ENCODE measurements at places on chromosomes 13 and 19. TPM values are rescaled to one million over a fixed set of nuclear protein-coding genes. Genes with fewer than 3 reads are reported as not detected.
A peak's percentile ranks its signal among the peaks of the same experiment; 100 is the strongest.

DNA sequence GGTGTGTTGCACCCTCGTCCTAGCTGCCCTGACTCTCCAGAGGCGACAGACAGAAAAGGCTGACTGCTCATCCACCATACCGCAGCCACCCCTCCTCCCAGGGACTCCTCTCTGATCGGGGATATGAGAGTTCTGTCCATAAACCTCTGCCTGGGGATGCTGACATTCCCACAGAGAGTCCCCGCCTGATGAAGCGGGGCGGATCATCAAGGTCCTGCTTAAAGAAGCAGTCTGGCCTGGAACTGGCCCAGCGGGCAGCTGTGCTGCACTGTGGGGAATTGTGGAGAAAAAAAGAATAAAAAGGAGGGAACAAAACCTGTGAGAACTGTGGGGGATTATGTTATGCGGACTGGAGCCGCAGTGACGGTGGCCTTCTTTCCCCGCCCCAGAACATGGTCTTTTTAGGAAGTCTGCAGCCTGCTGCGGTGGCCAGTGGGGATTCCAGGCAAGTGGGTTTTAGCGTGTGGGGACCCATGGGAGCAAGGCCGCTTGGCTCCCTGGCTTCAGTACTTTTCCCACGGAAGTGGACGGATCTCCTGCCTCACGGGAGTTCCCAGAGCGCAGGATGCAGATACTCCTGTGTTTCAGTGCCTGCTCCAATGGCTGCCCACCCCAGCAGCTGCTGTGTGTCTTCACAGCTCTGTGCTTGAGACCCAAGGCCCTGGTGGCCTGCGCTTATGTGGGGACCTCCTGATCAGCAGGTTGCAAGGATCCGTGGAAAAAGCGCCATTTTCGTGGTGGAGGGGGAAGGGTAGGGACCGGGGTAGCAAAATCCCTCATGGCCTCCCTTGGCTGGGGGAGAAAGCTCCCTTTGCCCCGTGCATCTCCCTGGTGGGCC is 1456.2 kb upstream of the SLC10A2 start:
- H3K27me3 ChIP-seq = no peaks in the 10 kb centered on the region
- DNase-seq = no peak
- no peaks in the 10 kb centered on the region for H3K4me1 ChIP-seq
- no peak overlapping the region for H3K4me3 ChIP-seq
- no peak overlapping the region for H3K27ac ChIP-seq

GRCh38 chr19:16141043-16141442 is 2.4 kb upstream of the HSH2D start:
- no peak overlapping the region for H3K4me3 ChIP-seq
- no peak overlapping the region for H3K27ac ChIP-seq
- H3K4me1 ChIP-seq = no peaks in the 10 kb centered on the region
- H3K27me3 ChIP-seq = no peaks in the 10 kb centered on the region
- no peak for DNase-seq
- no peaks in the 10 kb centered on the region for H3K36me3 ChIP-seq

Gene HCN2
- 15.7 TPM for total RNA-seq

GRCh38 chr13:99310382-99311031 is 3.3 kb upstream of the GPR183 start:
- no peak overlapping the region for H3K4me3 ChIP-seq
- H3K36me3 ChIP-seq = no peaks in the 10 kb centered on the region
- no peak overlapping the region for H3K27ac ChIP-seq

Gene PLIN5
- total RNA-seq = 6.8 TPM

GRCh38 chr19:5967994-5968430 is 9.9 kb downstream of the RANBP3 start:
- H3K4me1 ChIP-seq = peaks cover 25% of the 10 kb centered on the region
- no peaks in the 10 kb centered on the region for H3K36me3 ChIP-seq
- no peaks in the 10 kb centered on the region for H3K27me3 ChIP-seq
- peak overlapping the region; percentile 75 for H3K27ac ChIP-seq
- peak; percentile 89 for DNase-seq

- H3K4me1 ChIP-seq = no peaks in the 10 kb centered on the region
- H3K4me3 ChIP-seq = no peak overlapping the region
Measured at GRCh38 chr19:30316560-30317106, 55.6 kb upstream of the ZNF536 start.

Gene NLRP11
- 0.52 TPM for total RNA-seq

DNA sequence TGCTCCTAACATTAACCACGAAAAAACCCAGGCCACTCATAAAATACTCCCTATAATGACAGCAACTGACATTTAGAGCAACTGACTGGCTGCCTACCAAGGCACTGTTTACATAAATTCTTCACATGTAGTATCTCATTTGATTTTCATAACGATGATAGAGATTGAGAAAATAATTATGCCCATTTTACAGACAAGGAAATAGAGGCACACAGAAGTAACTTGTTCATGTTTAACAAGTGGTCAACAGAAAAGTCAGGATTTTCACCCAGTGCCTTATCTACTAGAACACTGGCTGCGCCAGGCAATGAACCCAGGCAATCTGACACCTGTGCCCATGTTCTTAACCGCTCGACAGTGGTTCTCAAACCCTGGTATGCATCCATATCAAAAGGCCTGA is 6.3 kb downstream of the ZNF45 start:
- peaks cover 2% of the 10 kb centered on the region for H3K4me1 ChIP-seq
- H3K27ac ChIP-seq = no peak overlapping the region
- H3K36me3 ChIP-seq = peaks cover 54% of the 10 kb centered on the region
- H3K4me3 ChIP-seq = no peak overlapping the region
- no peak for DNase-seq

GRCh38 chr19:11848594-11849469 is at the start of gene ZNF439:
TSS of gene ZNF439 (plus strand) at chr19:11848726. CDS start at chr19:11848868, 142 bp downstream.
- H3K4me3 ChIP-seq = peak within 1 kb of the TSS; percentile 56
- H3K27me3 ChIP-seq = no peaks in the 10 kb centered on the region
- H3K4me1 ChIP-seq = no peaks in the 10 kb centered on the region
- peak; percentile 92 for DNase-seq
- no peaks in the 10 kb centered on the region for H3K36me3 ChIP-seq

Gene IL12RB1
- total RNA-seq = not detected

DNA sequence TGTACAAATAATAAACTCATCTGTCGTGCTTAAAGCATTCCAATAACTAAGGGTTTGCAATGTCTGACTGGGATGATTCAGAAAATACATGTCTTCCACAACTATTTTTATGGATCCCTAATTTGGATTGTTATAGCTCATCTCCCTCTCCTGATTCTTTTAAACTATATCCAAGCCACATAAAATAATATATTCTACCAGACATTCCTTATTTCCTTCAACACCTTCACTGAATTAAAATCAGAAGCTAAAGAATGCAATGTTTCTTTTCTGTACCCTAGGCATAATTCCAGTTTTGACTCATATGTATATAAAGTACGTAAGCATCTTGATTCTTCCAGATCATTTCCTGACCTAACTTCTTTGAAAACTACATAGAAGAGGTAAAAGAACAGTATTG is 420.4 kb downstream of the EFNB2 start:
- H3K27ac ChIP-seq = no peak overlapping the region
- H3K4me1 ChIP-seq = no peaks in the 10 kb centered on the region
- DNase-seq = no peak
- H3K4me3 ChIP-seq = no peak overlapping the region
- no peaks in the 10 kb centered on the region for H3K36me3 ChIP-seq
- no peaks in the 10 kb centered on the region for H3K27me3 ChIP-seq

DNA sequence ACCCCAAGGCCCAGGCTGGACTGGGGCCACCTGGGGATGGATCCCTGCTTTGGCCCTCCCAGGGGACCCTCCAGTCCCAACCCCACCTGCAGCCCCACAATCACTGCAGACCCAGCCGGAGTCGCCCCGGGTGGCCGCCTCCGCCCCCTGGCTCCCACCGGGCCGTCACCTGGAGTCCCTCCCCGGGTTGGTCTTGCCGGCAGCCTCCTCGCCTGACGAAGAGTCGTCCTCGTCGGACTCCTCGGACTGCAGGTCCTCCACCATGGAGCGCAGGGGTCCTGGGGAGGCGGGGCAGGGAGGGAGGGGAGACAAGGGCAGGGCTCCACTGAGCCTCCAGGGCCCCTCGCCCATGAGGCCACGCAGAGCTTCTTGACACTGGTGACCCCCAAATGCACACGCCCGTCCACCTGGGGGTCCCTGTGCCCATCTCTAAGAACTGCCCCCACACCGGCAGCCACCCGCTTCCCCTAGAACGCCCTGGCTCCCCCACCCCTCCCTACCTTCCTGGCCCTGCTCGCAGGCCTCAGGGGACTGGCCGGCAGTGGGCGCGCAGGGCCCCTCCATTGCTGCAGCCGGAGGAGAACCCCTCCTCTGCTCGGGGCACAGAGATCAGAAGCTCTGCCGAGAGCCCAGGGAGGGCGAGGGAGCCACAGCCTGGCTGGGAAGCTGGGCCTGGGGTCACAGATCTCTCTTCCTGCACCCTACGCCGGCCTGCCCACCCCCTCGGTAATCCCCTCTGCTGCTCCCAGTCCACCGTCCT is 63.4 kb downstream of the MLLT1 start:
- peak overlapping the region; percentile 16 for H3K27ac ChIP-seq
- peaks cover 16% of the 10 kb centered on the region for H3K4me1 ChIP-seq
- no peaks in the 10 kb centered on the region for H3K27me3 ChIP-seq
- DNase-seq = no peak

Gene CTXN1
- total RNA-seq = 71.7 TPM

- H3K36me3 ChIP-seq = no peaks in the 10 kb centered on the region
- H3K4me3 ChIP-seq = no peak overlapping the region
- H3K27ac ChIP-seq = no peak overlapping the region
- H3K27me3 ChIP-seq = no peaks in the 10 kb centered on the region
- no peak for DNase-seq
- no peaks in the 10 kb centered on the region for H3K4me1 ChIP-seq
Measured at GRCh38 chr13:106415442-106415841, 120.0 kb downstream of the EFNB2 start.

Gene ZNF575
- 3.1 TPM for total RNA-seq

- no peak for DNase-seq
- no peak overlapping the region for H3K4me3 ChIP-seq
- no peak overlapping the region for H3K27ac ChIP-seq
- no peaks in the 10 kb centered on the region for H3K4me1 ChIP-seq
- H3K36me3 ChIP-seq = no peaks in the 10 kb centered on the region
Measured at GRCh38 chr13:101829484-101829883, 377.0 kb downstream of the ITGBL1 start.

DNA sequence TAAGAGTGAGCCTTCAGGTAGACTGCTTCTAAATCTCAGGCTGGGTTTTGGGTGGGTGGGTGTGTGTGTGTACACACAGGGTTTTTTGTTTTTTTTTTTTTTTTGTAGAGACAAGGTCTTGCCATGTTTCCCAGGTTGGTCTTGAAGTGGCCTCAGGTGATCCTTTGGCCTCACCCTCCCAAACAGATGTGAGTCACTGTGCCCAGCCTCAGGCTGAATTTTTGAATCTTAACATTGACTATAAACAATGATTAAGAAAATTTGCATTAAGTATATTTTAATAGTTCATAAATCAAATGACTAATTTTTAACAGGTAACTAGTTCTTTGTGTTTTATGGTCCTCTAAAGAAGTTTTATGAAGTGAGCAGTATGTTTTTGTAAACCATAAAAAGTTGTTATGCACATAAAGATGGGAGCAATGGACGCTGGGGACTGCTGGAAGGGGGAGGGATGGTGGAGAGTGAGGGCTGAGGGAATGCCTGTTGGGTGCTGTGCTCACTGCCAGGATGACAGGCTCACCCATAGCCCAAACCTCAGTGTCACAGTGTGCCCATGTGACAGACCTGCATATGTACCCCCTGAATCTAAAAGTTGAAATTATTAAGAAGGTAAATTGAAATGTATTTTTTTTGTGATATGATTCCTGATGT is 60.2 kb downstream of the ZNF136 start:
- no peak for DNase-seq
- H3K4me3 ChIP-seq = no peak overlapping the region
- no peaks in the 10 kb centered on the region for H3K27me3 ChIP-seq
- H3K4me1 ChIP-seq = no peaks in the 10 kb centered on the region

DNA sequence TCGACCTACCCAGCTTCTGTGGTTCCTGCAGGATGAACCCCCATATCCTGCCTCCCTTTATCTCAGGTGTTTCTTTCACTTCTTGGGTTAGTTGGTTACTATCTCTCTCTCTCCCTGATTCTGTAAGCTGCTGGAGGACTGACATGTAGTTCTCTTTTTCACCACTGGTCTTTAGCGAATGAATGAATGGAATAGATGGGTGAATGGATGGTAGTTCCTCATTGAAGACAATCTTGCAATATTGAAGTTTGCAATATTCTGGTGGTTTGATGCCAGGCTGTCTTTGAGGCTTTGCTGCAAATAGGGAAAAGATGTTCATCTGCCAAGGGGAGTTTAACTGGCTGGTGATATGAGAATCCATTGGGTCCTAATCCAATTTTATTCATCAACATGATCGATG is 120.2 kb downstream of the UBL3 start:
- H3K36me3 ChIP-seq = no peaks in the 10 kb centered on the region
- H3K4me3 ChIP-seq = no peak overlapping the region
- DNase-seq = no peak
- peaks cover 18% of the 10 kb centered on the region for H3K27me3 ChIP-seq
- no peaks in the 10 kb centered on the region for H3K4me1 ChIP-seq
- no peak overlapping the region for H3K27ac ChIP-seq

GRCh38 chr19:2791876-2792275 is 6.6 kb downstream of the THOP1 start:
- H3K4me1 ChIP-seq = no peaks in the 10 kb centered on the region
- no peak for DNase-seq
- peaks cover 38% of the 10 kb centered on the region for H3K36me3 ChIP-seq
- no peak overlapping the region for H3K27ac ChIP-seq

GRCh38 chr19:2302319-2303210 is 5.4 kb downstream of the LINGO3 start:
- no peak overlapping the region for H3K27ac ChIP-seq
- H3K36me3 ChIP-seq = no peaks in the 10 kb centered on the region
- H3K4me3 ChIP-seq = no peak overlapping the region
- no peaks in the 10 kb centered on the region for H3K27me3 ChIP-seq
- H3K4me1 ChIP-seq = no peaks in the 10 kb centered on the region
- DNase-seq = no peak

DNA sequence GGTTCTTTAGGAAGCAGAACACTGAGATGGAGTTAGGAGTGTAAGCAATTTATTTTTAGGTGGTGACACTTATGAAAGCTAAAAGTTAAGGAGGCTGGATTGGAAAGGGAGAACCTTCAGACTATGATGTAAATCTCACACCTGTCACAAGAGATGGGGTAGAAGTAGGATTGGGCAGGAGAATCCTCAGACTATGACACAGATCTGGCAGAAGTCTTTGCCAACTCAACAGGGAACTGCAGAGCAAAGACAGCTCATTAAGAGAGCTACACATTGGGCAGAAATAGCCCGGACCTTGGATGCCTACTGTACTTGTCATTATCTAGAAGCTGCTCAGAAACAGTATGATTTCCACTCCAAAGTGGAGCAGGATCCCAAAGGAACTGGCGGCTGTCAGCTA is 134.4 kb downstream of the DNAJC15 start:
- no peak overlapping the region for H3K4me3 ChIP-seq
- no peak for DNase-seq
- H3K4me1 ChIP-seq = no peaks in the 10 kb centered on the region
- no peak overlapping the region for H3K27ac ChIP-seq

DNA sequence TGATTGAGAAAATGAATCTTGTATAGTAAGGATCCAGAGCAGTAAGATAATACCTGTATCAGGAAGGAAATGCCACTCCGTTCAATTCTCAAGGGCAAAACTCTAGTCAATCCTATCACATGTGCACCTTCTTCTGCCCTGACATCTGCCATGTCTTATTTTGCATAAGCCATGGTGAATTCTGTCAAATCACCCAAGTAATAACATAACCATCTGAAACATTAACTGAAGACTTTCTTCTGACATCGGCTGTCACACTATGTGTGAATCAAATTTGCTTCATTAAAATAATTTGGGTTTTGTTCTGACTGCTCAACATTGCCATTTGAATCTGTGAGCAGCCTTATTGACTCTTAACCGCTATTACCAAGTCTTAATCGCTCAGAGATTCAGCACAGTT is 91.2 kb downstream of the PCDH9 start:
- H3K27me3 ChIP-seq = no peaks in the 10 kb centered on the region
- no peak overlapping the region for H3K4me3 ChIP-seq
- H3K4me1 ChIP-seq = no peaks in the 10 kb centered on the region
- no peak overlapping the region for H3K27ac ChIP-seq
- no peaks in the 10 kb centered on the region for H3K36me3 ChIP-seq

All from A673 (cell line).